Activated effector memory CD4-positive, alpha-beta T cell treated with Interleukin-2 at 50 U/mL for 16 hours (primary cell): ENCODE measurements at places on chromosomes 16 and 17.

DNA sequence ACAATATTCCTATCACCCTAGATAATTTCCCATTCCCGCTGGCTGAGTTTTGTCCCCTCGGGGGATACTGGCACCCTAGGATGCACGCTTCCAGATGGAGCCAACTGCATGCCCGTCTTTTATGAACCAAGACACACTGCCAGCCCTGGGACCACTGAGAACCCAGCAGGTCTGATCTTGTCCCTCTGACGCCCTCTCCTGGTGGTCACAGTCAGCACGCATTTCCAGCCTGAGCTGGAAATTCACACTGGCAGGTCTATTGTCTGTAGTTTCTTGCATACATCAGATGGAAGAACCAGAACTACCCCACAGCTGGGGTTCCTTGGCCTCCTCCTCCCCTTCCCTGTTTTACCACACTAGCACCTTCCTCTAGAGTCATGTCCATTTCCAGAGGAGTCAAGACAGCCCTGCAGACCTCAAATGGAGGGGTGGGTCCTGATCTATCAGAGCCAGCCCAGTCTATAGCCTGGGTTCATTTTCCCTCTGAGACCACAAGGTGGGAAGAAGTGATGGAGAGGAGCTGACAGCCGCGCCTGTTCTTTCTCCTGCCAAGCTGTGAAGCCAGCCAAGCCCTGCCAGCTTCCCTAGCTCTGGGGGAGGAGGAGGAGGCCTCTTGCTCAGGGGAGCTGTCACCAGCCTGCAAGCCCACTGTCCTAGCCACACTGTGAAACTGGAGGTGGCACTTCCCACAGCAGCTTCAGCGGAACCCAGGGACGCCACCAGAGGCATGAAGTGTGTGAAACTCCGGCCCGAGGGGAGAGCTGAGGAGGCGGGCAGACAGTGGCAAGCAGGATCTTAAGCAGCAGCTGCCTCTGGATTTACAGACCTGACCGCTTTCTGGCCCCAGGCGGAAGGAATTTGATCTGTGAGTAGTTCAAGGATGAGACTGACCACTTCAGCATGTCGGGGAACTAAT, 29.3 kb downstream of the MXRA7 start:
- DNase-seq, result peak; percentile 62

GRCh38 chr17:35748341-35748841, 4.6 kb downstream of the GAS2L2 start:
- DNase-seq, result no peak

- DNase-seq, result no peak
Observed at GRCh38 chr17:82128287-82128686, 30.3 kb upstream of the FASN start.

DNA sequence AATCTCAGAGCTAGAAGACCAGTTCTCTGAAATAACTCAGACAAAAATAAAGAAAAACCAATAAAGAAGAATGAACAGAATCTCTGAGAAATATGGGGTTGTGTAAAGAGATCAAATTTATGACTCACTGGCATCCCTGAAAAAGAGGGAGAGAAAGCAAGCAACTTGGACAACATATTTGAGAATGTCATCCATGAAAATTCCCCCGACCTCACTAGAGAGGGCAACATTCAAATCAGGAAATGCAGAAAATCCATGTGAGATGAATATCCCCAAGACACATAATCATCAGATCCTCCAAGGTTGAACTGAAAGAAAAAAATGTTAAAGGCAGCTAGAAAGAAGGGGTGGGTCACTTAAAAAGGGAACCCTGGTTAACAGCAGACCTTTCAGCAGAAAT, 32.1 kb downstream of the TANC2 start:
- DNase-seq, result no peak

- no peak for DNase-seq
Observed at GRCh38 chr16:57999971-58000705, at the start of gene ZNF319. Gene ZNF319 (minus strand): TSS chr16:58000672. CDS start chr16:57998265, 2,407 bp downstream.

GRCh38 chr17:67912656-67913055, 83.6 kb downstream of the C17orf58 start:
- no peak for DNase-seq

DNA sequence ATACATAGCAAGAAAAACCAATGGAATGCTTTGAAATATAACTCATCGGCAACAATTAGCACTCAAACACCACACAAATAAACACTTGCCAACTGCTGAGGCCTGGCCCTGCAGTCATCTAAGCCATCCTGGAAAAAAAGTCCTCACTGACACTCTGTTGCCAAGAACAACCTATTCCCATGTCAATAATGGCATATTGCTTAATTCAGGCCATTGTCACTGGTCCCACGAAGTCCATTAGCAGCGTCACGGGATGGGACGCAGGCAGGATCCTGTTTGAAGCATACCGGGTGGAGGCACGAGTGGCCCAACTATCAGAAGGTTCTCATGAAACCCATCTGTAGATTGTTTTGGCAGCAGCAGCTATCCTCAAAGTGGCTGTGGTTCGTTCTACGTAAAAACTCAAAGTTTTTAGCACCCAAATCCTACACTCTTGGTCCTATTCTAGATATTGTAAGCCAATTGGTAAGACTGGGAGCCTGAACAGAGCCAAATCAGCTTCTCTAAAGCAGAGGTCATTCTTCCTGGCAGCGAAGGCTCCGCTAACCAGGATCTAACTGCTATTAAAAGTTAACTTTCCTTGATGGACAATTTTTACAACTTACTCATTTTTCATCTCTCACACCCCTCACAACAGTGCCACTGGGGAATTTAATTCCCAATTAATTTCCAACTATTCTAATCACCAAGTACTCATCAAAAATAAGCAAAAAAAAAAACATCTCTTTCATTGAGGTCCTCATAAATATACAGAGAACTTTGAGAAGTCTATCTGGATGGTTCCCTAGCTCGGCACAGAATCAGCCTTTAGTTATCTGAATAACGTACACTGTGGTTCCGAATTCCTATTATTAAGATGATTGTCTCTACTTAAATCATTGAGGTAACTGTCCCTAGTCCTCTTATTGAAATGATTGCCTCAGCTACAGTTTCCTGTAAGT, 91.5 kb downstream of the ZFHX3 start:
- DNase-seq, result no peak

GRCh38 chr16:14088155-14088753, 17.1 kb downstream of the MRTFB start:
- no peak for DNase-seq

DNA sequence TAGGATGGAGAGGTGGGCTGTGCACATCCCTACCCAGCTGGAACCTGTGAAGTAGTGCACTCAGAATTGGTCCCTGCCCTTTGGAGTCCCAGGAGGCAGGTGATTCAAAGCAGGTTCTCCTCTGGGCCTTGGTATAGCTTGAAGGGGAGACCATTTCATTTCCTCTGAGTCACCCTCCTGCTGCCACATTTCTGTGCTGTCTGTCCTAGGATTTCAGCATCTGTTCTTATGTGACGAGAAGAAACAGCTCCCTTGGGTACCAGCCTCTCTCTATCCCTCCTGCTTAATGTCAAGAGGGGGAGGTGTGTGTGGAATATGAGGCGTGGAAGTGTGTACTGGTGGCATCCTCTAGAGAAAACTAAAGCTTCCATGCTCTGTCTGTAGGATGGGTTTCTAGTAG, 5.0 kb upstream of the NFE2L1 start:
- no peak for DNase-seq
